Central memory CD4-positive, alpha-beta T cell (primary cell): ENCODE measurements at places on chromosomes 4 and X.

DNA sequence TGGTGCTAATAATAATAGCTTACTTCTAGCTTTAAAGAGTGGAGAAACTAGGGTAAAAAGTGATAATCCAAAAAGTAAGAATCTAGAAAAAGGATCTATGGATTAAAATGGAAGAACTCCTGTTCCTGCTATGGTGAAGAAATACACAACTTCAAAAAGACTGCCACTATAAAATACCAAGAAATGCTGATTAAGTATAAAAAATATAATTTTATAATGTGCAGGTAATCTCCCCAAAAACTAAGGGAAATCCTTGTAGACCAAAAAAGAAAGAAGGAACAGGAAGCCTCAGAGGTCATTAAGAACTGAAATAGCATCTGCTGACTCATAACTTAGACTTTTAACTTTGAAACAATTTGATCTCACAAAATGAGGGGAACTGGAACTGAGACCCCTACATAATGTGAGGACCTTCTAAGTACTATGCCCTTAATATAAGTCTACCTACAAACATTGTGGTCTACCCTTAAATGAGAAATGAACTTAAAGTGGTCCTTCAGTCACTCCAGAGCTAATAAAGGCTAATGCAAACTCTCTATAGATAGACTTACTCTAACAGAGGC, 50.6 kb upstream of the SRPX start:
- DNase-seq = no peak

DNA sequence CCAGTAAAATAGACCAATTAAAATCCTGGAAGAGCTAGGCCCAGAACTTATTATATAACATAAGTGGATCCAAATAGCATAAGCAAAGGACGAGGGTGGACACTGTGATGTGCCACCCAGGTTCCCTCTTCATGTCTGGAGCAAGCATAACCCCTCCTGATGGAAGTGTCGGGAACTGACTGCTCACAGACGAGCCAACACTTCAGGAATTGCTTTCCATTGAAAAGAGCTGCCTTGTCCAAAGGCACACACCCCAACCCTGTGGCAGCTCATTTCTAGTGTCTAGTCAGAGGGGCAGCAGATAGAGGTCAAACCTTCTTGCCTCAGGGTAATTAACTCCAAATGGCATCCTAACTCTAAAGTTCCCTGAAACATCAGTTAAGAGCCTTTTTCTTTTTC, 15.3 kb downstream of the DDIT4L start:
- no peak for DNase-seq

DNA sequence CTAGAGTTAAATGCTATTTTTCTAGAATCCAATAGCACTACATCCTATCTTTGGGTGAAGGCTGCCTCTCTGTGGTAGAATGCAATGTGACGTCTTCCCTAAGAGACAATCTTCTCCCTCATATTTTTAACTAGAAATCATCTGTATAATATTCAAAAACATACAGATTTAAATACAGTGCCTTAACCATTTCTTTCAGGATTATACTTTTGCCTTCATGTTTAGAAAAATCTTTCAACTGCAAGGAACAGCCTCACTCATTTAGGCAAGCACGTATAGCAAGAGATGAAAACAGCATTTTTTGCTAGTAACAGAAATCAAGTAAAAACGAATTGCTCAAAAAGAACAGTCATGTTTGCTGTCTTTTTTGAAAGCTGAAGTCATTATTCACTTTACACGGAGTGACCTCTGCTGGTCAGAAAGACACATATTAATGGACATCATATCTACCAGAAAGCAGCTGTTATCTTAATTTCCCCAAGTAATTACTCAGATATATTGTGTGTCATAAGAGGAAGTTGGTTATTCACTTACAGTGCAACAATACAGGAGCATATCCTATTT, 422.3 kb downstream of the STPG2 start:
- DNase-seq = no peak

GRCh38 chr4:153480704-153481103, 14.5 kb downstream of the TMEM131L start:
- no peak for DNase-seq

DNA sequence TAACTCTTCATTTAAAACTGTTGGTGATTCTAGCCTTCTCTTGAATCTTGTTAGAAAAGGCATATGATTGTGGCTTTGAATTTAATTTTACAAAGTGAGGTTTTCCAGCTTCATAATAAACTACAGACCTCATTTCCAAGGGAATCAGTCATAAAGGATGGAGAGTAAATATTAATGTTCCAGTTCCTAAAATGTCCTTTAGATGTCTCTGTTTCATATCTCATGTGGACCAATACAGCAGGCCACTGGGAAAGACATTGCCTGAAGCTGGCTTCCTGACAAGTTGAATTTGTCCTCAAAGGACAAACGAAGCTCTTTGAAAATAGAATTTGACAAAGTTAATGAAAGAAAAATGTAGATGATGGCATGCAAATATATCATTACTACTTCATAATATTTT, 125.4 kb downstream of the ZNF330 start:
- no peak for DNase-seq

GRCh38 chrX:126580877-126581276, 28.3 kb upstream of the DCAF12L1 start:
- no peak for DNase-seq

DNA sequence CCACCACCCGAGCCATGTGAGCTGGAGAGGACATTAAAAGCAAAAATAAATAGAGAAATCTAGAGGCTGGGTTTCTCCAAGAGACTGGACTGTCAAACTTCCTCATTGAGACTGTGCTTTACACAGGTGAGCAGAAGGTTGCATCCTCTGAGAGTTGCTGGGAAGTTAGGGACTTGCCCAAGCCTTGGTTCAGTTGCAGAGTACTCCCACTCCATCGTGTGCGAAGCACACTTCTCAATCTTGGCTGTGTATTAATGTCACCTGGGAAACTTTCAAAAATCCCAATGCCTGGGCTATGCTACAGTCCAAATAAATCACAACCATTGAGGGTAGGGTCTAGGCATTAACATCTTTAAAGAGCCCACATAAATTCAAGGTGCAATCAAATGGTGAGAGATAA, 89.2 kb downstream of the ZNF330 start:
- DNase-seq = no peak

DNA sequence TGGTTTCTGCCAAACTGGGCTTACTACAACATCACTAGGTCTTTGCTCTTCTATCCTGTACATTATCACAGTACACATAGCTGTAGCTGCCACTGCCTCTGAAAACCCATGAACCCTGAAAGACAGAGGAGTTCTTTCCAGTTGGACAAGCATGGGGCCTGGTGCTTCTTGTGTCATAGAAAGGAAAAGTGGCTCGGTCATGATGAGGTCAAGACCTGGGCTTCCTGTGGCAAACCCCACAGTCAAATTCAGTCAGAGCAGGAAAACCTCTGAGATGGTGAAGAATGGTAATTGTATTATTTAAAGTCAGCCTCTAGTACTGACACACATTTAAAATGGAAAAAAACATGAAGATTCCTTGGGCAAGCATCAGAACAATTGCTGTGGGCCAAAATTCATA, 133.3 kb upstream of the PRPS2 start:
- DNase-seq = no peak

- DNase-seq = no peak
Observed at GRCh38 chrX:111375747-111376146, 36.2 kb downstream of the DCX start.

GRCh38 chr4:169252339-169253112, 18.2 kb downstream of the SH3RF1 start:
- no peak for DNase-seq

DNA sequence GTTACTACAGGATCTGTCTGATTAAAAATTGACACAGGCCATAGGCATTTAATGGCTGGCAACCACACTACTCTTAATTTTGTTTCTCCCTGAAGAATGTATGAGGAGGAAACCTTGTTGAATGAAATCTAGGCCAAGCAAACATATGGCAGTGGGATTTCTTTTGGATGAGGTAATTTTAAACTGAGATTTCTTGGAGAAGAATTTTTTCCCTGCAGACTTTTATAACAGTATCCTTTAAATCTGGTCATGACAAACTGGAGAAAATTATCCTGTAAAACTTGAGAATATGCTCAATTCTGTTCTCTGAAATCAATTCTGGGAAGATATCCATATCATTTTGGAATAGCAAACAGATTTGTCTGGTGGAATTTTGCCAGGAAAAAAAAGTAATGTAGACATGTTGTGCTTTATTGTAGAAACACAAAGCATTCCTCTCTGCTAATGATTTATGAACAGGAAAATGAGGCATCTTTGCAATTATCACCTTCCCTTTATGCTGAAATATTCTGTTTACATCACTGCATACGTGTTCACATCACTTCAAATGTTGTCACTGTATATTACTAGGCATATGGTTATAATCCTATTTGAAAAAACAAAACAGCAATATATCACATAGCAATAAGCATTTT, 108.3 kb upstream of the ARSJ start:
- no peak for DNase-seq

DNA sequence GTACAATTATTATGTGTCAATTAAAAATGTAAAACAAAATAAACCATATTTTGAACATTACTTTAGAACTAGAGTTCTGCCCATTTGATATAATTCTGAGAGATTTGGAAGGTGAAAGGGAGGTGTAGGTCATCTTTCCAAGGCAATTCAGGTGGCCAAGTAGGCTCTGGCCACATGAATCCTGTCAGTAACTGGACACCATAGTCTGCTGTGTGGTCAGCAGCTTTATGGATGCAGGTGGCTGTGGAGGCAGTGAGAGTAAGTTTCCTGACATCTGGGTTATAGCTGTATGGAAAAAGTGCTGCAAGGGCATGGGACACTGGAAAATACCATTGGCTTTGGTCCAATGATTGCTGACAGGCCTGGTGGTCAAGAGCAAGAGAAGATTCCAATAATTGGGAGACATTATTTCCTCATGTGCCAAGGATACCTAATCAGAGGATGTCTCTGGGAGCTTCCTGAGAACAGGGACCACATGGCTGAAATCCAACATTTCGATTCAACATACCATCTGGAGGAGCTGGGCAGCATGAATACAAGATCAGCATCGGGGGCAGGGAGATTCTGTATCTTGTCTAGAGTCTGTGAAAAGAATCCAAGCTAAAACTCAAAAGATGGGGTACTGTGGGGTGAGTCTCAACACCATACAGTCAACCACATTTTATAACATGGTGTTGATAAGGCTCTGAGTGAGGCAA, 523.1 kb downstream of the MID1IP1 start:
- DNase-seq = no peak

GRCh38 chrX:41003506-41004270, 81.6 kb upstream of the USP9X start:
- DNase-seq = no peak

DNA sequence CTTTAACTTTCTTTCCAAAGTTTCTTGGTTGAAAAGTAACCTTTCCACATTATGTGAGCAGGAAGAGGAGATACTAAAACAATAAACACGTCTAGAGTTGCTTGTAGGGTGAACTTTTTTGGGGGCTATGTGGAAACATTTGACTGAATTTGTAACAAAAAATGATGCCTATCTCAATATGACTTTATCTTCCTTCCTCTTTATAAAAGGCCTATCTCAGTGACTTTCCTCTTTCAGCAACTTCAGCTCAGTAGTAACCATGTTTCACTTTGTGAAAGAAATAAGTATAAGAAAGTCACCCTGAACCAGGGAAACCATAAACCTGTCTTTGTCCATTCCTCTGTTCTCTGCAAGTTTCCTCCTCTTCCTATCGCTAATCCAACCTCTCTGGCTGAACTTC, 124.7 kb upstream of the TMEM164 start:
- DNase-seq = no peak

DNA sequence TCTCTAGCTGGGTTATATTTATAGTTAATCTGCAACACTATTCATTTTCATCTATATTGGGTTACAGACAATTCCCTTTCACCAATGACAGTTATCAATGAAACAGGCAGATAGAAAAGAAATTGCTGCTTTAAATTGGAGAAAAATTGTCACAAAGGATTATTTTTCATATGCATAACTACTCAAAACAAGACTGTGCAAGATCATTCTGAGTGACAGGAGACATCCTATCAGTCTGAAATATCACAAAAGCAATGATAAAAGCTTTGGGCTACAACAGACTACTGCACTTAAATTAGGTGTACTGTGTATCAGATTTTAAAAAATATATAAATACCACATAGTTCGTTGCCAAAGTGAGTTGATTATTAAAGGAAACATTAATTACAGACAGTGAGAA, 722.6 kb downstream of the ARAP2 start:
- DNase-seq = no peak

DNA sequence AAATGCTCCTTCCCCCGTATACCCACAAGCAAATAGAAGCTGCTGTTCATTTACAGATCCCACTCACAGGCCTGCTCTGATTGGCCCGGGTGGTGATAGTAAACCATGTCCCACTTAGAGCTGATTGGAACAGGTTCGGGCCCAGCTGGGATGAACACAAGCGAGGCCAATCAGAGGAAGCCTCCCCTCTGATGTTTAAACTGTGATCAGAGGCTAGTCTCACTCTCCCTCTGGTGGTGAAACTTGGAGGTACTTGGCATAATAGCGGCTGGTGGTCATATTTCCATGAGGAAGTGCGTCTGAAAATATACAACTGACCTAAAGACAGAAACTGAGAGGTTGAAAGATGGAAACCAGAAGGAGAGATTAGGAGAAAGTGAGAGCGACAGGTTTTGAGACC, 51.5 kb upstream of the TRPC3 start:
- peak; percentile 3 for DNase-seq

- no peak for DNase-seq
Observed at GRCh38 chrX:29477878-29478277, 737.5 kb upstream of the MAGEB2 start.

- DNase-seq = no peak
Observed at GRCh38 chrX:71493111-71493613, 39.7 kb upstream of the OGT start.

DNA sequence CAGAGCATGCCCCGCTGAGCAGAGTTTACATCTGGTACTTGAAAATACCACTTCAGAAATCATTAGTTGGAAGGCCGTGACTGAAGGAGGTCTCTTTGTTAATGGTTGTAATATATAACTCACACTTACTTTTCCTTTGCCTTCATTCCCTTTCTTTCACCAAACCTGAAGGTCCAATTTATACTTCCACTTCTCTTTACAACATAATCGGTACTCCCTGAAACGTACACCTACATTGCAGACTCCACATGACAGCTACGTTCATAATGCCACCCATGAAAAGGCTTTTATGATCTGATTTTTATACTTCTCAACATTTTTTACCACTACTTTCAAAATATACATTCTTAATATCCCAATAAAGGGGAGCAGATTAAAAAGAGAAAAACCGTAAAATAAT, 298.7 kb downstream of the C4orf33 start:
- DNase-seq = no peak

DNA sequence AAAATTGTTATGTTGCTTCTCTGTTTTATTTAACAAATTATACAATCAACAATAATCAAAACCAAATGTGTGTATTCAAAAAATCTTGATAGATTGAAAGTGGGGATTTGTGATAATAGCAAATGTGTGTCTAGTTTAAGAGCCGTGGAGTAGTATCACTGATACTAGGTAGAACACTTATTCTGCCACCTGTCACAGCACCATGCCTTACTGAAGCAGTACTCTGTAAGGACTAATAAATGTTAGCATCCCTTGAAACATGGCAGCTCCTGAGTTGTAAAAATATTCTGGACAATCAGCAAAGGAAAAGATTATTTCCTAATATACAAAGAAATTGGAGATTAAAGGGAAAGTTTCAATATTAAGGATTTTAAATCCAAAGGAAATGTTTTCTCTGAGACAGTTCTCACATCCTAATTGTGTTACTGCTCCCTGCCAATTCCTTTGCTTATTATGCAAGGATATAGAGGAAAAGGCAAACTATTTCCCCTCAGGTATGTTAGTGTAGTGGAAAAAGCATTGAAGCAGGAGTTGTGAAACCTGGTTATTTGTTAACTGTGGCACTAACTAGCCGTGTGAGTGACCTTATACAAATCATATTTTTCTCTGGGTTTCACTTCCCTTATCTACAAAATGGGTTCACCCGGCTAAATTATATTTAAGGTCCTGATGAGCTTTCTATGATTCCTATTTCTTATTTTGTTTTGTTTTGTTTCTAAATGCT, 303.1 kb downstream of the ARHGAP24 start:
- DNase-seq = no peak
